CD4-positive, alpha-beta T cell (primary cell): ENCODE measurements at places on chromosomes 3 and 15.

DNA sequence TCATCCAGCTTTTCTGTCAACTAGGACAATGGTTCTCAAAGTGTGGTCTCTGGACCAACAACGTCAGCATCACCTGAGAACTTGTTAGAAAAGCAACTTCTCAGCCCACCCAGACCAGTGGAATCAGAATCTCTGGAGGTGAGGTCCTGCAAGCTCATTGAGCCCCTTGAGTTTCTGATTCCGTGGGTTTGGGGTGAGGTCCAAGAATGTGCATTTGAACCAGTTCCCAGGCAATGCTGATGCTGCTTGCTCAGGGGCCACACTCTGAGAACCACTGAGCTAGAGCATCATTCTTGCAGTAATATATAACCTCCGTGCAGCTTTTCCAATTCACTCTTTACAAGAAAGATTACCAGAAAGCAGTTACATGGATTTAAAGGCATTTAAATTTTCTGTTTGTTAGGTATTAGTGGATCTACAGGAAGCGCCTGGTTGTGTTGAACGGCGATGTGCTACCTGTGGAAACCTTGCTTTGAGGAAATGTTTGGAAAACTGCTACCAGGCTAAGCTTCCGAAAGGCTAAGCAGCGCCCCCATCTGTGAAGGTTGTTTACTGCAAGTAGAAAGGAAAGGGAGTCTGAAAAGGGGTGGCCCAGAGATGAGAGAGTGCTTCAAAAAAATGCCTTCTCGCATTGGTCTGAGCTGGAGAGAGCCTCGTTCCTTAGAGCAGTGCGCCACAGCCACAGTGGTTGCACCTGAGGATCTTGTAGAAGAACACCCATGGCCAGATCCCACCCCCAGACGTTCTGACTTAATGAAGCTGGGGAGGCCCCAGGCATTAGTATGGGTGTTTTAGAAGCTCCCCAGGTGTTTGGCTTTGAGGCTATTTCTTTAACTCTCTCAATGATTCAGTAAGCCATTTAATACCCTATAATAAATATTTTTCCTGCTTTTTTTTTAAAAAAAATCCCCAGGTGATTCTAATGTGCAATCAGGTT, 50.0 kb downstream of the RLBP1 start:
- peak; percentile 6 for DNase-seq

- no peak for DNase-seq
These were observed 33.4 kb downstream of the HRH1 start for GRCh38 chr3:11187681-11188080.

- no peak for DNase-seq
These were observed 44.8 kb downstream of the CEMIP start for GRCh38 chr15:80823995-80824394.

DNA sequence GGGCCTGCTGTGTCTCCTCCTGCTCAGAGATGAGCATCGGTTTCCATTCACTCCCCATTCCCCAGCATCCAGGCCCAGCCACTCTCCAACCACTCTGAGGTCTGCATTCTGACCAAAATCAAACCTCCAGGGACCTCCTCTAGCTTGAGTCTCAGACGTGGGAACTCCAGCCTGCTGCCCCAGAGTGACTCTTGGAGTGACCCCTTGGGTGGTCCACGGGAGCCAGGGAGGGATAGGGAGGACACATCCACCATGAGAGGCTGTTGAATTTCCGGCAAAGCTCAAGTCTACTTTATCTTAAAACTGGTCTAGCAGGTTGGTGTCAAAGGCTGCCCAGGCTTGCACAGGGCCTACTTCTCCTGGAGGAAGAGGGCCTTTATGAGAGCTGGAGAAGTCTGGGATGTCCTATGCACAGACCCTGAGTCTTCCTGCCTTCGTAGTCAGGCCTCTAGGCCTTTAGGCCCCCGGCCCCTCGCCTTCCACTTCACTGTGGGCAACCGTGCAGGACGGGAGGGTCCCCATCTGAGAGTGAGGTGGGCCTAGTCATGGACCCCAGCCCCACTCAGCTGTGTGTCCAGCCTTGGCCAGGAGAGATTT, 8.9 kb downstream of the CISH start:
- DNase-seq: no peak

DNA sequence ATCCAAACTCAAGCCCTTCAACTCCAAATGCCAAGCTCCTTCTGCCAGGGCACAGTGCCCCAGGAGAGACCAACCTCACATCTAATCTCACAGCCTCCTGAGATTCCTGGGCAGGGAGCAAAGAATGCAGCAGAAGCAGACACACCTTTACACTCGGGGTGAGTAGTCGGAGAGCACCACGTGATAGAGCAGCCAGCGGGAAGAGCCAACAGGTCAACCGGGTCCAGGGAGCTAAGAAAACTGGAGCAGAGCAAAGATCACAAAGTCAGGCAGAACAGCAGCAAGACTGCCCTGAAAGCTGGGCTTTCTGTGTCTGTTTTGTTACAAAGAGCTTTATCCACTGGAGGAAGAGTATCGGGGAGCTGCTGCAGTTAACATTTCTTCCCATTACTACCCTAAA, 4.2 kb downstream of the B3GALNT1 start:
- no peak for DNase-seq
